ENCODE measurements at places on chromosomes 2 and 18. TPM values are rescaled to one million over a fixed set of nuclear protein-coding genes. Genes with fewer than 3 reads are reported as not detected.

GCKR gene
- 0.17 TPM for total RNA-seq

AUP1 gene
- total RNA-seq = 90.3 TPM

KRTCAP3 gene
- total RNA-seq = not detected

MARCHF4 gene
- 1.5 TPM for total RNA-seq

EPB41L5 gene
- 14.3 TPM for total RNA-seq

ZAP70 gene
- not detected for total RNA-seq

SPP2 gene
- not detected for total RNA-seq

CAPN14 gene
- total RNA-seq = 0.33 TPM

DIPK1C gene
- not detected for total RNA-seq

UGT1A3 gene
- total RNA-seq = not detected

ALK gene
- total RNA-seq = under 0.01 TPM

TUBA3E gene
- total RNA-seq = not detected

SERPINB13 gene
- not detected for total RNA-seq

STAT1 gene
- total RNA-seq = 164 TPM

MYOM1 gene
- 0.15 TPM for total RNA-seq

ABCA12 gene
- total RNA-seq = under 0.01 TPM

SLC4A1AP gene
- 38.7 TPM for total RNA-seq
